HuH-7.5 (cell line): ENCODE measurements at places on chromosomes 5 and 9.
A peak's percentile ranks its signal among the peaks of the same experiment; 100 is the strongest.

GRCh38 chr9:2526071-2526828 lies 95.3 kb upstream of the VLDLR start:
- DNase-seq, result no peak

DNA sequence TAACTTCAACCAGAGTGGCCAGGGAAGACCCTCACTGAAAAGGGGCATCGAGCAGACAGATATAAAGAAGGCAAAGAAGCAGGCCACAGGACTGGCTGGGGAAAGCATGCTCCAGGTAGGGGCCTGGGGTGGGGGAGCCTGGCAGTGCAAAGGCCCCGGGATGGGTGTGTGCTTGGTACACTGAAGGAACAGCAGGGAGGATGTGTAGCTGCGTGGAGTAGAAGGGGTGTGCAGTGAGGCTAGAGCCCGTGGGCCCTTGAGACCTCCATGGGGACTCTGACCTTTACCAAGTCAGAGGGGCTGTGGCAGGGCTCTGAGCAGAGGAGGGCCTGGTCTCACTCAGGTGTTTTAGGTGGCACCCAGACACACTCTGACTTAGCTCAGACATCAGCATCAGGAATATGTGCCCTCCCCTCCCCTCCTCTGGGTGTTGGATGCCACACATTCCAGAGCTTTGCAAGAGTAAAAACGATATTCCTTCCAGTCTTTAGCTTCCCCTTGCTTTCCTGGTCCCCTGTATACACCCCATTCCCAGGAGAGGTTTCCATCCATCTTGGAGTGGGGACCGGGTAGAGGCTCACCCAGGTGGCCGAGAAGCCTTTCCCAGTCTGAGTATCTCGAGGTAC lies 7.6 kb downstream of the TRIM7 start:
- DNase-seq, result no peak

DNA sequence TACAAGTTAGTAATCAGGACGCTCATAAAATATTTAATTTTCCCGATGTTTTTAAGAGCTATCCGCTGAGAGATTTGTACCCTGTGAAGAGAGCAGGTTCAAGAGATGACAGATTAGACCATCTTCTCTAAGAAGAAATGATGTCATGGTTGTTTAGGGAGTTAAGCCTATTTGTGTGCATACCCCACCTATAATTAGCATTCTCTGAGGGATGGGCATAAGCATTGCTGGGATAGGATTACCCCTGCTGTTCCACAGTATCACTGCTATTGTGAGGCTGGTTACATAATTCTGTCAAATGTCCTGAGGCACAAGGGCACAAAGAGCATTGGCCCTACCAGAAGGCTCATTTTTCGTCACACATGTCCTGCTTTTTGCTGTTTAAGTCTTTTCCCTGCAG lies 687.0 kb downstream of the CETN3 start:
- DNase-seq, result no peak

DNA sequence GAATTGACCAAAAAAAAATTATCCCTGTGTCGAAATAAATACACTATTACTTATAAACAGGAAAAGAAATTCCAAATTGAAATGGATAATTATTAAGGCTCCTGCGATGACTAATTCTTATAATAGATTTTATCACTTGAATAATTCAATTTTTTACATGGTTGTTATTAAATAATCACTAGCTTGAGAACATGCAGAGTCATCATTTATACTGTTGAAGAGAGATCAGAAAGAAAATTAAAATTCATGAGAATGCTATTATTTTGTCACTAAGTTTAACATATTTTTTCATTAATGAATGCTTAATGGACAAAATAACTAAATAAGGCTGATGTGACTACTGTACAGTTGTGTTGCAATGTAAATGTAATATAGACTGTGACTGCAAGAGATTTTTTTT lies 1011.3 kb upstream of the C9orf72 start:
- no peak for DNase-seq

GRCh38 chr9:71859939-71860338 lies 51.1 kb downstream of the ABHD17B start:
- no peak for DNase-seq

DNA sequence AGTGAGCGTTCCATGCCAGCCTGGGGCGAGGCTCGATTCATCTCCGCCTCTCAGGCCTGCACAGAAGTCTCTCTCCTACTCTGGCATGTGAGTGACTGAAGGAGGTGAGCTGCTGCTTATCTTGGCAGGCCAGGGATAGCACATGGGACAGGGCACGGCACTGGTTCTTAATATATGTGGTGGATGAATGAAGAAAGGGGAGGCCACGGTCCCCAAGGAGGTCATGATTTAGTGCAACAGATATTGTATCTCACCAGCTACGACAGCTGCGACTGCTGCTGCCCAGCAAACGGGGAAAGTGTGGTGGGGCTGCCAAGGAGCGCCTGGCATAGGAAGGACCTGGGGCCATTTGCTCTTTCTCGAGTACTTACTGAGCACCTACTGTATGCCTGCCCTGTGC lies 19.3 kb upstream of the MAPK9 start:
- DNase-seq, result no peak

DNA sequence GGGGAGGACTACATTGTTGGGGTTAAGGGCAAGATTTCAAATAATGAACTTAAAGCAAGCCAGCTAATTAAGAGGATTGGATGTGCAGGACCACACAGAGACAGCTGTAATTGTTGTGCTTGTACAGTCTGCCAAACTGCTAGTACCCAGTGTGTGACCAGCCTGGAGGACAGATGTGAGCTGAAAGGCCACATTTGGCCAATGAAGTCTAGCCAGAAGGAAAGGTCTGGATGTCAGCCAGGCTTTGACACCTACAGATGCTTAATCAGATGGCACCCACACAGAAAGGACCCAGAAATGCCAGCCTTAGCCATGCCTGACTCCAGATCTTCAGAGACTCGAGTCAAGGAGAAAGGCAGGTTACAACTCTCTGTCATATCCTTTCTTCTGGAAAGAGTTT lies 491.1 kb downstream of the KIF4B start:
- DNase-seq, result no peak

GRCh38 chr5:39437467-39437866 lies 12.7 kb upstream of the DAB2 start:
- peak; percentile 47 for DNase-seq

GRCh38 chr5:79135790-79136553 lies 24.4 kb downstream of the BHMT start:
- DNase-seq, result no peak

- DNase-seq, result no peak
These were observed 222.7 kb downstream of the ELAVL2 start for GRCh38 chr9:23603311-23603710.

DNA sequence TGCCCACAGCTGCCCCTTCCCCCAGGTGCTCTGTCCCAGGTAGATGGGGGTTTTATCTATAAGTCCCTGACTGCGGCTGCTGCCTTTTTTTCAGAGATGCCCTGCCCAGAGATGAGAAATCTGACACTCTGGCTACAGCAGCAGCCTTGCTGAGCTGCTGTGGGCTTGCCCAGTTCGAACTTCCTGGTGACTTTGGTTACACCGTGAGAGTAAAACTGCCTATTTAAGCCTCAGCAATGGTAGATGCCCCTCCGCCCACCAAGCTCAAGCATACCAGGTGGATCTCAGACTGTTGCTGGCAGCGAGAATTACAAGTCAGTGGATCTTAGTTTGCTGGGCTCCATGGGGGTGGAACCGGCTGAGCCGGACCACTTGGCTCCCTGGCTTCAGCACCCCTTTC lies 56.8 kb downstream of the MINAR2 start:
- no peak for DNase-seq

DNA sequence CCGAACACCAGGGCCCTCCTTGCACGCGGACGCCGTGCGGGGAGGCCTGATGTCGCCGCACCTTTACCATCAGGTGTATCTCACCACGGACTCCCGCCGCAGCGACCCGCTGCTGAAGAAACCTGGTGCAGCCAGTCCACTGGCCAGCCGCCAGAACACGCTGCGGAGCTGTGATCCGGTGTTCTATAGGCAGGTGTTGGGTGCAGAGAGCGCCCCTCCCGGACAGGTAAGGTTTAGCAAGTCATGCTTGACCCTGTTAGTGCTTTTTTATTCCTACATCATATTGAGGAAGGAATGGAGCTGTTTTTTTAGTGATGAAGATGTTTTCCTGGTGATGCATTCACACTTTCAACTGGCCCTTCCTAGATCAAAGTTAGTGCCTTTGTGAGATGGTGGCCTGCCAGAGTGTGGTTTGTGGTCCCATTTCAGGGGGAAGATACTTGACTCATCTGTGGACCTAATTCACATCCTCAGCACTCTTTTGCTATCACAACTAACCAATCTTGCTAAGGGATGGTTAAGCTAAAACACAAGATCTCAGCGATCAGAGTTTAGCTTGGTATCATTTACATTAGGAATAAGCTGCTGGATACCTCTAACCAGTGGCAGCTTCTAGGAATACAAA lies 2.7 kb downstream of the PCDHGC3 start:
- no peak for DNase-seq

GRCh38 chr9:116149844-116150243 lies 3.7 kb upstream of the PAPPA start:
- DNase-seq, result no peak
